ENCODE measurements at places on chromosomes 7 and 10. TPM values are rescaled to one million over a fixed set of nuclear protein-coding genes. Genes with fewer than 3 reads are reported as not detected.

GPR37 gene
- total RNA-seq, result not detected

- no peak for DNase-seq
These were observed 733.1 kb downstream of the TYW1 start for GRCh38 chr7:67729771-67730170.

DNA sequence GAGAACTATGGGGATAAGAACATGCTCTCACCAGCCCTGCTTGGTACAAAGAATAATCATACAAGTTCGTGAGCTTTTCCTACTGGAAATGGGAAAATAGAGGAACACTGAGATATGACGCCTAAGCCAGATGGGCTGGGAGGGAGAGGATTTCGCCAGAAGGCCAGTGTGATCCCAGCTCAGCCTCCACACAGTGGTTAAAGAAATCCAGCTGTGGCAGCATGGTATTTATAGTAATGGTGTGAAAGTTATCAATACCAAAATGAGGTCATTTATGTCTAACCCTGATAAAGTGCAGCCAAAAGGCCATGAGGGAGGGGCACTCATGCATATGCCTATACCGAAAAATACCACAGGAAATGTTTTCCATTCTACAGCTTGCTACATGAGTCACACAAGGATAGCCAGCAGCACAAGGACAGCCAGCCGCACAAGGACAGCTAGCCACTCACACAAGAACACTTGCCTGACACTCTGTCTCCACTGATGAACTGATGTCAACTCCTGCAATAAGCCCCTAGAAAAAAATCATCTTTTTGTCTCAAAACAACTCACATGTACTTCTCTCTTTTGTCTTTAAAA is 49.4 kb downstream of the FRMPD2 start:
- DNase-seq, result no peak

ACBD7 gene
- total RNA-seq, result 0.98 TPM

DNA sequence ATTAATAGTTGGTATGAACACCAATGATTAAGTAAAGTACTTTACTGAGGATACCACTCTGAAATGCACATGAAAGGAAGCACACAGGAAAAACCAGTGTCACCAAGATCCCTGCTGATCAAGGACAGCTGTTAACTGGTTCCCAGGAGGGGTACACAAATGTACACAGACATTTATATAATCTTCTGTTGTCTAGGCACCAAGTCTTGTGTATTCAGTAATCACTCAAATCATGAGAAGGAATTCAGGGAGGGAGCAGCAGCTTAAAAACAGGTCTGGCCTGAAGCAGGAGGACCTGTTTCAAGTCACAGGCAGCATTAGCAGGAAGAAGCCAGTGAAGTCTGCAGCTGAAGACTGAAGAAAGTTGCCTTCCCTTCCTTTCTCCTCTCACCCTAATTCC is 18.7 kb downstream of the MPP7 start:
- no peak for DNase-seq

DNA sequence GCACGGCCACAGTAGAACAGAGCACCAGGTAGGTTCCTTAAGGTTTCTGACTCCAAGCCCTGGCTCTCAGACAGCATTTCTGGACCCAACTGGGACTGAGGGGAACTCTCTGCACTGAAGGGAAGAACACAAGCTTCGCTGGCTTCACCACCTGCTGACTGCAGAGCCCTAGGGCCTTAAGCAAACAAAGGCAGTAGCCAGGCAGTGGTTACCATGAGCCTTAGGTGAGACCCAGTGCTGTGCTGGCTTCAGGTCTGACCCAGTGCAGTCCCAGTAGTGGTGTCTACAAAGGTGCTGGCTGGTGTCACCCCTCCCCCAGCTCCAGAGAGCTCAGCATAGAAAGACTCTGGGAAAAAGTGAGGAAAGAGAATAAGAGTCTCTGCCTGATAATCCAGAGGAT is 59.5 kb downstream of the SIRT1 start:
- DNase-seq, result no peak

ZNF716 gene
- total RNA-seq, result not detected

CSTF2T gene
- total RNA-seq, result 28.1 TPM

DNA sequence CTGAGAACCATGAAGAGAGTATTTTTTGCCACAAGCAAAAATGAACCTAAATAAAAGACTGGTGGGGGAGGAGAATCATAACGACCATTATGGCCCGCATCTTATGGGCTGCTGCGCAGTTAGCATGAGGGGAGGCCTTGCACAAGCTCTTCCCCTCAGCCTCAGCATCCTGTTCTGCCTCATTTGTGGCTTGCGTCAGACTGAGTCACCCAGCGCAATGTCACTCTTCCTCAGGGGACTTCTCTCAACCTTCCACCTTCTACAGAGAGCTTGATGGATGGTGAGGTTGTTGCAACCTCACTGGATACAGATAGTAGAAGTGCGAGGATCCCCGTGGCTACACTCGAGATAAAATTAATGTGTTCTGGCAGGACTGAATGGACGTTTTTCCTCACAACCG is 16.8 kb upstream of the GPR15LG start:
- DNase-seq, result peak; percentile 44

DNA sequence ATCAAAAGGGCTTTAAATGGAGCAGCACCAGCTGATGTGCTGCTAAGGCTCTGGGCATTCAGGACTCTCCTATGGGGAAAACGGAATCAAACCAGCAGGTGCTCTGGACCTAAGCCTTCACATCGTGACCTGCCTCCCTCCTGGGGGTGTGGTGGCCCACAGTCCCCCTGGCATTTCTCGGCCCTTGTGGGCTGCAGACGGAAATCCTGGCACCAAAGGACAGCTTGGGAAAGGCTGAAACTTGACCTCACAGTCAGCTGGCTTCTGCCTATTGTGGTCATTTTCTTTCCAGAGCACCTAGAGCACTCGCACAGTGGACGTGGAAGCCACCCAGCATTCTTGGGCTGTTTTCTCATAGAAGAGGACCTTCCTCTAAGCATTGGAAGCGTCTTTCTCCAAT is 74.8 kb downstream of the TPST1 start:
- no peak for DNase-seq

GRCh38 chr10:60797200-60797599 is 18.9 kb downstream of the CDK1 start:
- no peak for DNase-seq

SEMA4G gene
- 1.4 TPM for total RNA-seq

DNA sequence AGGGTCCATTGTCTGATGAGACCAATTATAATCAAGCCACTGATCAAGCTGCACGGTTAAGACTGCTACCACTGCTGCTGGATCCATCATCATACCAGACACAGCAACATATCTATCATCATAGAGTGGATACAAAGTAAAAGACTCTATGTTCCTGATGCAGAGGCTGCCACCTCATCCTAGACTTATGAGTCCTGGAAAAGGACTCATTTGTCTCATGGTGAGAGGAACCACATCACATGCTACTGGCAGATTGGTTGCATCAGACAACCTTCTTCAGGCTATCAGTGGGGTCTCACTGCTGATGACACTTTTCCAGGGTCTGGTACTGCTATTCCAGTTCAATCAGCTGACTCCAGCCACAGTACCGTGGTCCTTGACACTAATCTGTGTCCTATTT is 79.0 kb downstream of the ABI1 start:
- DNase-seq, result no peak

DNAJC12 gene
- total RNA-seq, result 0.20 TPM

ATOH7 gene
- total RNA-seq, result not detected

DNA sequence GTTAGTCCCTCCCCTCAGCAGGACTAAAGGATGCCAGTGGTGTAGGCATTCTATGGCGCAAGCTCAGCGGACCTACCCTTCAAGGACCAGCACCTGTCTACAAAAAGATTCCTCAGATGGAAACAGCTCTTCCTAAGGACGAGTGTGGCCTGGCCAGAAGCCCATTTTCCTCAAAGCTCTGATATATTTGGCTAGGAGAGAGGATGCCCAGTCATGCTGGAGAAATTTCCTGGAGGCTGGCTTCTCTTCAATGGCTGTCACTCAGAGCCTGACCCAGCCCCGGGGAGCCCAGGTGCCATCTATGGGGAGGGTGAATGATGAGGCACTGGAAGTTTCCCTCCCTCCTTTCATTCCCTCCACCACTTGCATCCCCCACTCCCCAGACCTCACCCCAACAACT is 111.5 kb downstream of the PLXNA4 start:
- DNase-seq, result no peak

GIMAP2 gene
- total RNA-seq, result 183 TPM

DNA sequence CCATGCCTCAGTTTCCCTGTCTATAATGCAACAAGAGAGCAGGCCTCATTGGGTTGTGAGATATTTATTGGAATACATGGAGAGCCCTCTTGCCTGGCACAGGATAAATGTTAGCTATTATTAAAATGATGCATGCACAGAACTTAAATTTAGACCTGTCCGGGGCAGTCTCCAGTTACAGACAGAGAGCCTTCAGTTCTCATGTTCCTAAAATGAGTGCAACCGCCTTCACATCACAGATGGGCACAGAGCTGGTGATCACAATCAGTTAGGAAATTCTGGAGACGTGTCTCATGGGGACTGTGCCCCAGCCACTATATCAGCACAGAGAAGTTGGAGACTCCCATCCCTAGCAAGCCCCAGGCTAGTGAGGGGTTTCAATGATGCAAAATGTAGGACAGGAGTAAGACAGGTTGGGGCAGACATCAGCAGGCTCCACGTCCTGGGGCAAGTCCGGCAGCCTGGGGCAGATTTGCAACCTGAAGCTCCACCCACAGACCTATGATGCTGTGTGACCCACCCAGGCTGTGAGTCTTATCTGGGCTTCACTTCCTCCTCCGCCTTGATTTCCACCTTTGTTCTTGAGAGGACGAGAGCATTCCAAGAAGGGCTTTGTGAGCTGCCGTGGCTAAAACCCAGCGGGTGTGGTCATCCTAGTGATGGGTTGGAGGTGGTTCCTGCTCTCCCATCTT is 49.4 kb downstream of the CXCL12 start:
- DNase-seq, result no peak

NPFFR1 gene
- total RNA-seq, result not detected

DNA sequence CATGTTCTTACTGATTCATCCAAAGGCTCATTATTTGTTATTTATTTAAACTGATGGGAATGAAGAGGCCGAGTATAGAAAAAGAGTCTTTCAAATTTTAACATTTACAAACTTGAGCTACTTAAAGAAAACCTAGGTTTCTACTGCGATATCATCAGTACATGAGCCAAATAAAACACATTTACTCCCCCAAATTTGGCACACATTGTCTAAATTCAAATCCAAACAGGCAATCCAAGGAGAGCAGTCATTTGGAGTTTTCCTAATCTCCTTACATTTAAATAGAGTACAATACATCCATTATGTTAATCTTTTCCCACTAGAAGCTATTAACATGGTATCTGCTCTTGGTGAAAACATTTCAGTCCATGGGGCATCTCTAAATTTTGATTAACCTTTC is 2.2 kb downstream of the NMT2 start:
- no peak for DNase-seq

DNA sequence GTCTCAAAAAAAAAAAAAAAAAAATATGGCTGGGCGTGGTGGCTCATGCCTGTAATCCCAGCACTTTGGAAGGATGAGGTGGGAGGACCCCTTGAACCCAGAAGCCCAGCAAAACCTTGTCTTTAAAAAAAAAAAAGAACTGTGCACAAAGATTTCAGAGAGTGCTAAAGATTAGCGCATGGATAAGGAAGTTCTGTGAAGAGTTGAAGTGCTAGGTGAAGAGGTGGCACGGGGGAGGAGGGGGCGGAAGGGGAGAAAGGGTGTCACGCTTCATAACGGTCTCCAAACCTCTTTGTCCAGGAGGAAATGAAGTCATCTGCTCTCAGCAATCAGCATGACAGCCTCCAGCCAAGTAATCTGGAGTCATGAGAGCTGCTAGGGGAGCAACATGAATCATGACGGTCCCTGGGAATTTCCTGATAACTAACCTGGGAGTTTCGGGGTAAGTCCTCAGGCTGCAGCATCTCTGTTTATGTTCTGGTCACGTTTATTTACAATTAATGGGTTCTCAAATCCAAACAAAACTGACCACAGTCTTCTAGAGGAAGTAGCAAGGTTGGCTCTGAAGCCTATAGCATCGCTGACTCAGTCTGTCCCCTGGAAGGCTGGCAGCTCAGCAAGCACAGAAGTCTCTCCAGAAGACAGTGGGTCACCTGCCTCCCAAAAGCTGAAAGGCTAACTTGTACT is 1.9 kb upstream of the PLAU start:
- DNase-seq, result peak; percentile 32

- no peak for DNase-seq
These were observed 1.5 kb downstream of the PLEKHA8 start for GRCh38 chr7:30029696-30030095.

GRCh38 chr10:20990604-20991003 is 93.5 kb upstream of the NEBL start:
- no peak for DNase-seq

FAM25G gene
- not detected for total RNA-seq

DNA sequence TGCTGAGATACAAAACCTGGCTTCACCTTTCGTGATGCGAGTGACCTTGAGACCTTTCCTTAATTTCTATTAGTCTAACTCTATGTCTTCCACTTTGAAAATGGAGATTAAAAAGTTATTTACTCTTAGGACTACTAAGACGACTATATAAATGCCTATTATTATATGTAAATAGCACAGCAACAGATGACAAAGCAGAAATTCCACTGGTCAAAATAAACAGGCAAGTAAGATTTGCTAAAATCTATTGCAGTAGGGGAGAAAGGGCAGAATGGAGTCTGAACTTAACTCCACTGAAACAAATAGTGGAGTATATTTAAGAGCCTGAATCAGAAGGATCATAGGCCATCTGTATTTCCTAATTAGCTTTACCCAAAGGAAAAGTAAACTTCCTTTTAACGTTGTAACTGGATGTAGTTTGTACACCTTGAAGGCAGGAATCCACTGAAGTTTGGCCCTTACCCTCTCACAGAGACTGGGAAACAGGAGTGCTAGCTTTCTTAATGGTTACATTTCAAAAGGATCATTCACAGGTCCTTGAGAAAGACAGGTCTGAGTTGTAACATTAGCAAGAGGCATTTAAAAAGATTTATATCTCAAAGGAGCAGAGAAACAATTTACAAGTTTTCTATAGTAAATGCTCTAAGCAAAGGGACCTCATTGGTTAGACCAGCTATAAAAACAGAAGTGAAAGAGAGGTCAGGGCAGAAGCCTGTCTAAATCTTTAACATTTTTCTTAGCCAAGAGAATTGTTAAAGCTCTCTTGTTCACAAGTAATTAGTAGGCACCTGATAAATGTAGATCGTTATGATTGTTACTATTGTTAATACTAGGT is 332.5 kb downstream of the ZWINT start:
- no peak for DNase-seq

CLCN1 gene
- not detected for total RNA-seq

- DNase-seq, result no peak
These were observed 6.5 kb downstream of the DOCK4 start for GRCh38 chr7:112199672-112200071.

GRID1 gene
- total RNA-seq, result not detected

RAMP3 gene
- 0.43 TPM for total RNA-seq

ADRB1 gene
- 0.30 TPM for total RNA-seq

GRCh38 chr7:152136686-152137085 is 111.2 kb downstream of the GALNT11 start:
- no peak for DNase-seq

- DNase-seq, result no peak
These were observed 12.5 kb downstream of the MMRN2 start for GRCh38 chr10:86944907-86945306.

ARMH3 gene
- total RNA-seq, result 26.4 TPM

PLPP4 gene
- total RNA-seq, result not detected
